Lung (tissue), 17 donors: ENCODE measurements at places on chromosomes 2 and 18. TPM values are rescaled to one million over a fixed set of nuclear protein-coding genes. Genes with fewer than 3 reads are reported as not detected.

DNA sequence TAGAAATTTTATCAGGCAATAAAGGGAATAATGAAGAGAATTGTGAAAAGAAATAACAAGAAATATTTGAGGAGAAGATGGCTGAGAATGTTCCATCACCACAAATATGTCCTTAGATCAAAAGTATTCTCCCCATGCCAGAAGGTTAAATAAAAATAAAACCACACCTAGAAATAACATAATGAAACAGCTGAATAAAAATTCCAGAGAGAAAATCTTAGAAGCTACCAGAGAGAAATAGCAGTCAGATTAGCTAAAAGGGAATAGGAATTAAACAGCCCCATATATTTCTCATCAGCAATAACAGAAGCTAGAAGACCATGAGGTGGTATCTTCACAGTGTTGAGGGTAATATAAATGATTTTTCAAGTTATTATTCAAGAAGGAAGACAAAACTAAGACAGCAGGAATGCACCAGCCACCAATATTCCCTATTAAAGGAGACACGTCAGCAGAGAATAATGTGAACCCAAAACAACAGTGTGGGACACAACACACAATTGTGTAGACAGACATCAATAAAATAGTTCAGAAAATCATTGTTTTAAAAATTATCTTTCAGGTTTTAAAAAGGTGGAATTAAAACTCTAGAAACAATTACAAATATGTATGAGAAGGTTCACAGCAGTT is 82.0 kb upstream of the NEDD4L start:
- no peaks in the 10 kb centered on the region for H3K27me3 ChIP-seq
- H3K4me1 ChIP-seq = no peaks in the 10 kb centered on the region
- H3K27ac ChIP-seq = no peak overlapping the region

DNA sequence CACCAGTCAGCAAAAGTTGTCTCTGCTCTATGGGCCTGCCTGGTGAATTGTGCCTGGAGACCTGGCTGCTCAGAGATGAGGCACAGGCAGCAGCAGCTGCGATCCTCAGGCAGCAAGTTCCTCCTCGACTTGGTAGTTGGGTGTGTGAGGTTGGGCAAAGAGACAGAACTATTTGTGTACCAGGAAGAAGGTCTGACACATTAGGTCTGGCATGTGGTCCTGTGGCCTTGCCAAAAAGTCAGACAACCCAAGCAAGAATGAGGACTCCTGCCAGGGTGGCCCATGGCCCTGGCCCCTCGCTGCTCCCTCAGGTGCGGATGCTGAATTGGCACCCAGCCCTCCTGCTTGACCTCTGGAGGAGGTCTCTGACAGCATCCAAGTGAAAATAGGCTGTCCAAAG is 192.7 kb downstream of the DYSF start:
- H3K27ac ChIP-seq = peak overlapping the region; percentile 18
- H3K36me3 ChIP-seq = no peaks in the 10 kb centered on the region
- no peaks in the 10 kb centered on the region for H3K27me3 ChIP-seq

GRCh38 chr2:171652416-171652785 is 34.9 kb upstream of the DYNC1I2 start:
- no peak for DNase-seq
- H3K4me3 ChIP-seq = no peak overlapping the region
- H3K27me3 ChIP-seq = no peaks in the 10 kb centered on the region
- H3K4me1 ChIP-seq = no peaks in the 10 kb centered on the region
- no peak overlapping the region for H3K27ac ChIP-seq

NT5C1B gene
- total RNA-seq = not detected

LRRC30 gene
- total RNA-seq = not detected
